ENCODE measurements at places on chromosomes 16 and 17. TPM values are rescaled to one million over a fixed set of nuclear protein-coding genes. Genes with fewer than 3 reads are reported as not detected.

DNA sequence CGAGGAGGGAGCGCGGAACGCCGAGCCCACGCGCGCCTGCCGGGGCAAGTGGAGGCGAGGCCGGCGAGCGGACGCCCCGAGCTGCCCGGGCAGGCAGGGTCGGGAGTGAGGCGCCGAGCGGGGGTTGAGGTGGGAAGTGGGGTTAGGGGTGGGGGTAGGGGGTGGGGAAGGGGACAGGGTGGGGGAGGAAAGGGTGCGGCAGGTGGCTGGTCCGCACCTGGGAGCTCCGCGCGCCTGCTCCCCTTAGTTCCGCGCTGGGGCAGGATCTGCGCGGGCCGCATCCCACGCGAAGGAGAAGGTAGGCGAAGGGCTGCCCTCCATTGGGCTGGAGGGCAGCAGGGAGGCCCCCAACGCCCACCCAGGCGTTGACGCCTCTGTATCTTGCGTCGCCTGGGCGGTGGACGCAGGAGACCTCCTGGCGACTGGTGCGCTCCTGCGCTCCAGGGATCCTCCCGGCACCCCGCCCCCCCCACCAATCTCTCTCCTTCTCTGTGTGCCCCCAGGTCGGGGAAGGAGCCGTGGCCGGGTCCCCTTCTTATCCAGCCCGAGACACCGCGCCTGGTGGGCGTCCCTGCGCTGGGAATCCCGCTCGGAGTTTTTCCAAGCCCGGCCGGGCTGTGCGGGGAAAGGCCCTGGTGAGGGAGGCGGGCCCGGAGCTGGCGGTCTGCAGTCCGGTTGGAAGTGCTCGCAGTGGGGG, 51.3 kb upstream of the AMZ2 start:
- peaks cover 86% of the 10 kb centered on the region for H3K27me3 ChIP-seq
- H3K36me3 ChIP-seq, result no peaks in the 10 kb centered on the region
- peaks cover 10% of the 10 kb centered on the region for H3K4me1 ChIP-seq

SLC16A13 gene
- 15.5 TPM for total RNA-seq

DNA sequence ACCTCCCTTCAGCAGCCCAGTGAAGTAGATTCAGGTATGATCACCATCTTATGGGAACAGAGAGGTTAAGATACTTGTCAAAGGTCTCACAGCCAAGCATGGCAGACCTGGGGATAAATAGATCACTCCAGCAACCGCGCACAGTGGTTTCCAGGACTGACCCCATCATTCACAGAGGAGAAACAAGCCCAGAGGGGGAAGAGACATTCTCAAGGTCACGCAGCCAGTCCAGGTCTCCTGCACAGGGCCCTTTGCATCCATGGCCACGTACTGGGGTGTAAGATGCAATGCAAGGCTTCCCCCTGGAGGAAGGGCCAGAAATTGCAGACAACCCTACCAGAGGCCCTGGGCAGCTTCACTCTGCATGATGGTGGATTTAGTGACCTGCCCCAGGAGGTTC, 19.9 kb downstream of the TLE7 start:
- no peak overlapping the region for H3K4me3 ChIP-seq
- DNase-seq, result no peak
- no peak overlapping the region for H3K27ac ChIP-seq
- H3K27me3 ChIP-seq, result peaks cover 66% of the 10 kb centered on the region

MEOX1 gene
- 17.2 TPM for total RNA-seq

DNA sequence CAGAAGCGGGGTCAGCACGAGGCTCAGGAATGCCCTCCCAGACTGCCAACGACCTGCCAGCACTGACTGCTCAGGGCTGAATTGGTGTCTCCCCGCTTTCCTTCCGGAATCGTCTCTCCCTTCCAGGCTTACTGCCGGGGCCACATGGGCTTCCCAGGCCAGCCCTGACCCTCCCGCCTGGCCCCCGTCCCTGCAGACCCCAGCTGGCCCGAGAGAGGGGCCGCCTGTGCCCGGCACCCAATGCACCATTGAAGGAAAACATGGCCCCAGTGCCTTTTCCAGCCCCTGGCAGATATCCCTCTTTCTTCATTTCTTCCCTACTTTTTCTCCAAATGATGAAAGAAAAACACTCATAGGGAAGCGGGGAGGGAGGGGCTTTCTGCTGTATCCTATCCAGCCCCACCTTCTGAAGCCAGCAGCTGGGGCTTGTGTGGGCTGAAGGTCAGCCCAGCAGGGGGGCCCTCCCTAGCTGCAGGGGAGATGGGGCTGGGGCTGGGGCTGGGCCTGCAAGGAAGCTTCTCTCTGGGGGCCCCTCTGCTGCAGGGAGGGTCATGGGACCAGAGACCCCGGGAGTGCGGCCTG, 25.9 kb downstream of the ZNF469 start:
- H3K4me1 ChIP-seq, result peaks cover 10% of the 10 kb centered on the region
- H3K27me3 ChIP-seq, result peaks cover 3% of the 10 kb centered on the region
- H3K27ac ChIP-seq, result no peak overlapping the region
- H3K36me3 ChIP-seq, result no peaks in the 10 kb centered on the region

All from type B pancreatic cell (in vitro differentiated cells).